ENCODE measurements at places on chromosomes 13 and 19. TPM values are rescaled to one million over a fixed set of nuclear protein-coding genes. Genes with fewer than 3 reads are reported as not detected.

The SLC25A42 gene
- total RNA-seq: 5.8 TPM

DNA sequence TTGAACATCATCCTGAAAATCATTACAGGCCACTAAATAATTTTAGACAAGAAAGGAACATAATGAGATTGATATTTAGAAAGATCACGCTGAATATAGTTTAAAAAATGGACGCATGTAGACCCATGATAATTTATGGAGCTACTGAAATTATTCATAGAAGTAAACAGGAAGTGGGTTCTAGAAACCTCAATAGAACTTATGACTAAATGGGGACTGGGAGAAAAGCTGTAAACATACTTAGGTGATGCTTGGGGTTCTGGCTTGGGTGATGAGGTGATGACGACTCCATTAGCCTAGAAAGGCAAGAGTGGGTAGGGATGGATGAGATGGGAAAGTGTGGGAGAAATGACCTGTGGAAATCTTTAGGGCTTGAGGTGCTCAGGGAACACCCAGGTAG, 484.0 kb downstream of the MYO16 start:
- no peak for DNase-seq

DNA sequence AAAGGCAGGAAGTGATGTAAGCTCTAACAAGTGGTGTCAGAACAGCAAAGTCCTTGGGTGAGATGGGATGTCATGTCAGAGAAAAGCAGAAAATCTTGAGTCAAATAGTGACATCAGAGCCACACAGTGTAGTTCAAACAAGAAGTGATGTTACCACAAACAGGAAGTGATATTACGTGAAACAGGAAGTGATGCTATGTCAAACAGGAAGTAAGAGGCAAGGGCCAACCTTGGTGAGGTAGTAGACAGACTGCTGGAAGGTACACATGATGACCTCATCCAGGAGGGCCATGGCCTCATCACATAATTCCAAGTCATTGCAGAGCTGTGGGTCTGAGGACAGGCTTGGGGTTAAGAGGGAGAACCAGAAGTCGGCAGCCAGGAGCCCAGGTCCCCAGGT, 7.0 kb upstream of the MAMSTR start:
- no peak for DNase-seq

DNA sequence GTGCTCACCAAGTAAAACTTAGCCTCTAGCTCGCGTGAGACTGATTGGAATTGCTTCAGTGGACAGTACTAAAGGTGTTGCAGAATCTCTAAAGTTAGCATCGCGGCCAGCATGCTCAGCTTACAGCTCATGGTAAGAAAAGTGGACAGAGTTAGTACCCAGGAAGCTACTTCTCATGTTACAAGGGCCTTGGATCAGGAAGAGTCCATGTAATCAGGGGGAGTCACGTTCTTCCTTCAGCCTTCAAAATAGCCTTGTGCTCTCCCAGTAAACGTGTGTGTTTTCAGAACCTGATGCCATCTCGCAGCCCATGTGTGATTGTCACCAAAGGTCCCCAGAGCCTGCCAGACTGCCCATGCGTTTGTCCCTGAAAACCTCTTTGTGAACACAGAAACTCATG, 195.8 kb upstream of the RNF113B start:
- no peak for DNase-seq
